ENCODE measurements at places on chromosomes 3 and 15.

- DNase-seq, result no peak
These were observed 534.1 kb upstream of the KCNMB2 start for GRCh38 chr3:178002113-178002512.

DNA sequence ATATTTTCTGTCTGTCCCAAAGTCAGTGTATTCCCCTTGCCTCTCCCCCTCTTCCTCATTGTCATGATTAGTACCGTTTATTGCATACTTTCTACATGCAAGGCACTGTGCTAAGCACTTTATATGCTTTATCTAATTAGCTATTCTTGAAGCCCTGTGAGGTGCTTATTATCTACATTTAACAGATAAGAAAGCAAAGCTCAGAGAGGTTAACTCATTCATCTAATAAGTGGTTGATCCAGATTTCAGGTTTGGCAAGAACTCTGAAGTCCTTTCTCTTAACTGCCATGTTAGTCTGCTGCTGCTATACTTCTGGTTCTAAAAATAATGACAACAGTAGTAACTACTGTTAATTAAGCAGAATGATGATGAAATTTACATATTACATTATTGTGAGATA, 13.5 kb downstream of the IQGAP1 start:
- no peak for DNase-seq

DNA sequence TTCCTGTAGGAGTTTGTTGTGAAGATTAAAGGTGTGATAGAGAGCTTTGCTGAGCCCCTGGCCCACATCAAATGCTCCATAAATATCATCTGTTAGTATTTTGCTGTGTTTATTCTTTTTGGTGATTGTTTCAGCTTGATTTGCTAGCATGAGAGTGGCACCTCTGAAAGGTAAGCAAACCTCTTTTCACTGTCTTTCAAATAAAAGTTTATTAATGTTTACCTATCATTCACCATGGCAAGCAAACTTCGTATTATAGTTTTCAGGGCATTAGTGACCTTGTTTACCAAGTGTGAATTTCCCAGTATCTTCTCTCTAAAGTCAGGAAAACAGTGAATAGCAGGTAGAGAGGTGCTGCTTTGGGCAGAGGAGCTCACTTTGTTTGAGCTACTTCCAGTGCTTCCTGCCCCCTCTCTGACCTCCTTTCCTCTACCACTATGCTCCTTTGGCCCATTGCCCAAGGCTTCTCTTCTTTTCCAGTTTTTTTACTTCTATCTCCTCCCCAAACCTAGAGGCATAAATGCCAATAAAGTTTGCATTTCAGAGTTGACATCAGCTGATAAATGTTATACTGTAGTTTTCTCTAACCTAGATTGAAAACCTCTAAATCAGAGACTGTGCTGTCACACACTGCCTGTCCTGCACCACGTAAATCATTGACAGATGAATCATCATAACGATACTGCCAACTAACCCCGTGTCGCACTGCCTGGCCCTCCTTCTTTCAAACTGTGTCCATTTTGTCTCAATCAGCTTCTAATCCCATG, 569.0 kb downstream of the TUSC7 start:
- DNase-seq, result no peak

- no peak for DNase-seq
These were observed 10.3 kb upstream of the ZMAT3 start for GRCh38 chr3:179081885-179082284.

DNA sequence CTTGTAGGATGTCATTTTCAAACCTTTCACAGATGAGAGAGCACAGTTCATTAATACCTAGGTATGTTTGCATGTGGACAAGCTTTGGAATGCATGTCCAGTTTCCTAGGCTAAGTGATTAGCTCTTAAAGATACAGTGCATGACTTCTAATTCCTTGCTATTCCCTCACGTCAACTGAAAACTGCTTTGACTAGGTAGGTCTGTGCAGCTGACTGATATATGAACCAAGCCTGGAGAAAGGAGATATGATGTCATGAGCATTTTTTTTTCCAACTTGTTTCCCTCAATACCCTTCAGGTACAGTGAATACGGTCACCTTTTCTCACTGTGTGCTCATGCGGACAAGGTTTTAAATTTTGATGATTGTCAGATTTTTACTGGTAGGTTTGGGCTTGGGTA, 41.6 kb upstream of the TASOR start:
- DNase-seq, result no peak

GRCh38 chr3:197393711-197394110, 95.3 kb upstream of the DLG1 start:
- no peak for DNase-seq

DNA sequence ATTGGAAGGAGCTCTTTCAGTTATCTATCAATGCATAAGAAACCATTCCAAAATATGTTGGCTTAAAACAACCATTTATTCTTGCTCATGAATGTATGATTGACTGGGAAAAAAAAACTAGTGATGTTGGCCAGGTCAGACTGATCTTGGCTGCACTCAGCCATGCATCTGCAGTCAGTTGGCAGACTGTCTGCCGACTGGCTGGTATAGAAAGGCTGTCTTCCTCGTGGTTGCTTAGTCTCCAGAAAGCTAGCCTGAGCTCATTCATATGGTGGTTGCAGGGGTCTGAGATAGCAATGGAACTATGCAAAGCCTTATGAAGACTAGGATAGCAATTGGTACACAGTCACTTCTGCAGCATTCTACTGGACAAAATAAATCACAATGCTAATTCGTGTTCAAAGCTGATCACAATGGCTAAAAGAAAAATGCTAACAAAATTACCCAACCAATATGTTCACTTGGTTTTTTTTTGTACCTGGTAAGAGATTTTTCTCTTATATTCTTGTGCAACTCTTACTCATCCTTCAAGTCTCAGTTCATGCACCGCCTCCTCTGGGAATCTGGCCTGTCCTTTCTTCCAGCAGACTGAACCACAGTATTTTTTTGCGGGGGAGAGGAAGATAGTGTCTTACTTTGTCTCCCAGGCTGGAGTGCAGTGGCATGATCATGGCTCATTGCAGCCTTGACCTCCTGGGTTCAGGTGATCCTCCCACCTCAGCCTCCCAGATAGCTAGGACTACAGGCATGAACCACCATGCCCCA, 126.8 kb downstream of the KCNAB1 start:
- no peak for DNase-seq

- no peak for DNase-seq
These were observed 931.6 kb upstream of the CFAP20DC start for GRCh38 chr3:59981377-59981776.

DNA sequence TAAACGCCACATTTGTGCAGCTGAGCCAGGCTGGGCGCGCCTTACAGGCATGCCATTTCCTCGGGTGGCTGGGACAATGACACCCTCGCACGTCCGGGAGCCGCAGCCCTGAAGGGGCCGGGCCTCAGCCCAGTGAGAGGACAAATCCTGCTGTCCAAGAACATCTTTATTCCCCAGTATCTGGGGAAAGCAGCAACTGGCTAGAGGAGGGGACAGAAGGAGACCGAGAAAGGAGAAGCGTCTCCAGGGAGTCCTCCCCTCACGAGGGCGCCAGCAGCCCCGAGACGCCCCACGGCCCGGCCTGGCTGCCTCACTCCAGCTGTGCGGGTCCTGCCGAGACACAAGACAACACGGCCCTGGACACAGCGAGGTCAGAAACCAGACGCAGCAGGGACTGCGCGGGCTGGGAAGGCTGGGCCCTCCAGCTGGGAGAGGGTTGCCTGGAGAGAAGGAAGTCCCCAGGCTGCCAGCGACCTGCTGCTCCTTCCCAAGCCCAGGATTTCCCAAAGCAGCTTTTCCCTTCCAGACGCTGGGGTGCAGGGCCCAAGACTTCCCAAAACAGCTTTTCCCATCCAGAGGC, 130.2 kb downstream of the CHSY1 start:
- peak; percentile 73 for DNase-seq

GRCh38 chr3:172751175-172751704, 714 bp downstream of the ECT2 start:
- no peak for DNase-seq

DNA sequence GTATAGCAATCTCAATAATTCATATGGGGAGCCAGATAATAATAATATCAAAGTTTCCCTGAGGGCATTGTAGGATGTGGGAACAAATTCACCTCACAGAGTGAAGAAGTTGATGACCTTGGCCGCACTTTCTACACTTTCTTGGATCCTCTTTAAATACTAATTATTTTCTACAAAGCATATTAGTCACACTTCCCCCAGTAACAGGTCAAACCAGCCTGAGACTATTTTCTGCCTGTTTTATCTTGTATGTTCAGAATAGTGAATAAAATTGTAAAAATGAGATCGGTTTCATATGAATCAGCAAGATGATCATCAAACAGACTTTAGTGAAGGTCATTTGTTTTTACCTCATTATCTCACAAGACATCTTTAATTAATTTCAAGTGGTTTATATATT, 2.3 kb upstream of the OR5K3 start:
- no peak for DNase-seq

- no peak for DNase-seq
These were observed 32.7 kb downstream of the SRGAP3 start for GRCh38 chr3:9216736-9217135.

GRCh38 chr3:187295316-187296034, 3.9 kb upstream of the MASP1 start:
- DNase-seq, result no peak

- DNase-seq, result no peak
These were observed 31.7 kb downstream of the HES1 start for GRCh38 chr3:194167480-194168282.

GRCh38 chr3:168884353-168884903, 779.1 kb downstream of the MECOM start:
- DNase-seq, result peak; percentile 61

DNA sequence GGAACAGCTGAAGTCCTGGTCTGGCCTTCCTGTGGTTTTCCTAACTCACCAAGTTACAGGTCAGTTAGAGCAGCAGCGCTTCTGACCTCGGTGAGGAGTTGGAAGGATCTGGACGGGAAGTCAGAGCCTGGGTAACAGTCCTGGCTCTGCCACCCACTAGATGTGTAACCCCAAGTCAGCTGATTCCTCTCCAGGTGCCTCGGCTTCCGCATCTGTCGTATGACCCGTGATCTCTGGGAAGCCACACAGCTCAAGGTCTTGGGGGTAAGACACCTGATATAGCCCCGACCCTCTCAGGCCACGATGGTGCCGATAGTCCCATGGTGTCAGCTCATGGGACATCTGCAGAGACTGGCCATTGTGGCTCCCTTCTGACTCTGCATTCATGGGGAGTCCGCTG, 8.3 kb upstream of the PIGZ start:
- no peak for DNase-seq

DNA sequence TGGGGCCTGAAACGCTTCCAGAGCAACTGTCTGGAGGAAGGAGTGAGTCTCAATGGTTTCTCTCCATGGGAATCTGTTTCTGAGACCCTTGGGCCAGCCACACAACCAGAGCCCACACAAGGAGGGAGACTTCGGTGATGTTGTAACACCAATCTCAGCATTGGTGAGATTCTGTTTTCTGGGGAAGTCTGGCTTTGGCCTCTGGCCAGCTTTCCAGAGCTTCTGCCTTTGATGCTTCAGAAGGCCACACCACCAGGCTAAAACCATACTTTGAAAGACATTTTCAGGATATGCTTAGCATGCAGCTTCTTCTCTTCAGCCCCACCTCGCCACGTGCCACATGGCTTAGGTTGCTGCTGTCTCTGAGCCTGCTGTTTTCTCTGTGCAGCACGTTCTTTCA, 3.6 kb upstream of the EEFSEC start:
- no peak for DNase-seq

GRCh38 chr3:112627419-112627818, 13.5 kb downstream of the CCDC80 start:
- DNase-seq, result no peak

GRCh38 chr3:142940000-142940399, 23.5 kb downstream of the PAQR9 start:
- DNase-seq, result no peak

DNA sequence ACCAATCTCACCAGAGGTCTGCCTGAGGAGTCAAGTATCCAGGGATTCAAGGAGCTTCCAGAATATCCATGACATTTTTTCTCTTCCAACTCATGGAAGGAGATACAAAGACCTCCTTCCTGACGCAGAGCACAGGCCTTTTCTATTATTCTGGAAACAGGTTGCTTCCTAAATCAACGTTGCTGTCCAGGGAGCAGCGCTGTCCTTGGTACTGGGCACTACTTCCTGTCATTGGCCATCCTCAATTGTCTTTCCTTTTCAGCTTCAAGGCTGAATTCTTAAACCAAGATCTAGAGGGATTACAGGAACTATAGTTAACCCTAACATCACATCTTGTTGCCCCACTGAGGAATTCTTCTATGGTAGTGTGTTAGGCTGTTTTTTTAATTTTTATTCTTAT, 50.4 kb upstream of the TBC1D21 start:
- DNase-seq, result no peak

GRCh38 chr3:143514874-143515273, 333.4 kb downstream of the SLC9A9 start:
- DNase-seq, result no peak

GRCh38 chr3:14208977-14209394, 30.4 kb downstream of the LSM3 start:
- DNase-seq, result no peak

DNA sequence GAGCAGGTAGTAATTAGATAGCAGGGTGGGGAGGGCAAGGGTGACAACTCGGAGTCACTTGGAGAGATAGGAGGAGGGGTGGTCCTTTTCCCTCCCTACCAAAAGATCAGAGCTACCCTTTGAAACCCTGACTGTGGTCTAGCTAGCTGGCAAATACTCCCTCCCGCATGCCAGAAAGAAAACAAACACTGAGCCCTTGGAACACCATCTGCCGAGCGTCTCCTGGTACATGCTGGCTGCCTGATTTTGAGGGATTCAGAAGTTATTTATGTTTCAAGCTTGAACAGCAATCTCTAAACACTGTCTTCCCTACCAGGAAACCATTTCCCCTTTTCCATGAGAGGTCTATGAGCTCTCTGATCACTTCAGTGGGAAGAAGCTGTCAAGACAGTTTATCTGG, 291.6 kb upstream of the CFAP20DC start:
- no peak for DNase-seq

DNA sequence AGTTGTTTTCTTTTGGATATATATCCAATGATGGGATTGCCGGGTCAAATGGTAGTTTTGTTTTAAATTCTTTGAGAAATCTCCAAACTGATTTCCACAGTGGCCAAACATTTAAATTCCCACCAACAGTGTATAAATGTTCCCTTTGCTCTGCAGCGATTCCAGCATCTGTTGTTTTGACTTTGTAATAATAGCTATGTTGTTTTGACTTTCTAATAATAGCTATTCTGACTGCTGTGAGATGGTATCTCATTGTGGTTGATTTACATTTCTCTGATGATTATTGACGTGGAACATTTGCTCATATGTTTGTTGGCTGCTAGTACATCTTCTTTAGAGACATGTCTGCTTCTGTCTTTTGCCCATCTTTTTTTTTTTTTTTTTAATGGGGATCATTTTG, 332.2 kb upstream of the GBE1 start:
- no peak for DNase-seq

GRCh38 chr15:55360256-55360655, 41.2 kb downstream of the PIGB start:
- no peak for DNase-seq

- DNase-seq, result no peak
These were observed 33.4 kb downstream of the LRRFIP2 start for GRCh38 chr3:37140899-37141541.

DNA sequence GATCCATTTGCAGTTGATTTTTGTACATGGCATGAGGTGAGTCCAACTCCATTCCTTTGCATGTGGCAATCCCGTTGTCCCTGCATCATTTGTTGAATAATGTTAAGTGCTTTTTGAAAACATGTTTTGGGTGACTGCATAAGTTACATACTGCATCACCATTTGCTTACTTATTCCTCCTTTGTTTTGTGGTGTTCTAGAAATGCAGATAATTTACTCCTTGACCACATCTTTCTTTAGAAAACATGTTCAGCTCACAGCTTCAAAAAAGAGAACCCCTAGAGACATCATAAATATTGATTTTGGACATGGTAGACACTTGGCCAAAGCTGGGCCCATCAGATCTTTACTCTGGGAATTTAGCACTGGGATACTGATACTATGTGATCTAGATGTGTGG, 135.3 kb upstream of the DAZL start:
- DNase-seq, result no peak

Data from right forelimb (tissue), 1 donor.